Activated naive CD4-positive, alpha-beta T cell treated with anti-CD3 and anti-CD28 coated beads for 36 hours (primary cell): ENCODE measurements at places on chromosomes 2 and 18. TPM values are rescaled to one million over a fixed set of nuclear protein-coding genes. Genes with fewer than 3 reads are reported as not detected.

GRCh38 chr2:191302459-191303139 lies 57.4 kb downstream of the MYO1B start:
- no peaks in the 10 kb centered on the region for H3K27me3 ChIP-seq
- H3K36me3 ChIP-seq, result no peaks in the 10 kb centered on the region
- no peak overlapping the region for H3K27ac ChIP-seq
- no peak overlapping the region for H3K4me3 ChIP-seq
- no peaks in the 10 kb centered on the region for H3K4me1 ChIP-seq

MOCOS gene
- not detected for total RNA-seq

DNA sequence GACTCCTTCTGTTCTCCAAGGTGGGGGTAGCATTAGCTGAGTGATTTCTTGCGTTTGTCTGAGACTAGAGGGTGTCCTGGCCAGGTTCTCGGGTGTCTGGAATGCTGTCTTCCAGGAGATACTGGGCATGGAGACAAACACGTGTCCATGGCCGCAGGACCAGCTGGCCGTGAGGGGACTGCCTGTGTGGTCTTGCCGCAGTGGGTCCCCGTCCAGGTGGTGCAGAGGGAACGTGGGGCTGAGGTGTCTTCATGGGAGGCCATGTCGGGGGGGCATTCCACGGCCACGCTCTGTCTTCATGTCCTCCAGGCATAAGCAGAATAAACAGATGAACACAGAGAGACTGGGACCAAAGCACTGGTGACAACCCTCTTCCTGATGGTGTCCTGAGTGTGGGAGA lies 66.6 kb downstream of the SMIM21 start:
- no peak overlapping the region for H3K27ac ChIP-seq
- no peaks in the 10 kb centered on the region for H3K36me3 ChIP-seq
- no peak overlapping the region for H3K4me3 ChIP-seq
- no peaks in the 10 kb centered on the region for H3K27me3 ChIP-seq

KLHL41 gene
- total RNA-seq, result not detected

GRCh38 chr18:62848946-62849345 lies 133.6 kb downstream of the PHLPP1 start:
- no peak for DNase-seq

TDRD15 gene
- total RNA-seq, result not detected
